ENCODE measurements at places on chromosomes 7 and 10. TPM values are rescaled to one million over a fixed set of nuclear protein-coding genes. Genes with fewer than 3 reads are reported as not detected.

TSPAN33 gene
- total RNA-seq = 7.5 TPM

FANK1 gene
- 0.71 TPM for total RNA-seq

NUTM2A gene
- total RNA-seq = 2.1 TPM

ZMIZ2 gene
- total RNA-seq = 13.7 TPM

TMEM229A gene
- total RNA-seq = 0.71 TPM

PLPP4 gene
- total RNA-seq = 2.6 TPM

SPACDR gene
- total RNA-seq = not detected

HECW1 gene
- 0.33 TPM for total RNA-seq

ADCYAP1R1 gene
- total RNA-seq = 18.7 TPM

PRTFDC1 gene
- total RNA-seq = 13.2 TPM

ATOH7 gene
- total RNA-seq = not detected
